ENCODE measurements at places on chromosomes 2 and 18. TPM values are rescaled to one million over a fixed set of nuclear protein-coding genes. Genes with fewer than 3 reads are reported as not detected.
A peak's percentile ranks its signal among the peaks of the same experiment; 100 is the strongest.

Gene AGXT
- 0.06 TPM for polyA plus RNA-seq

Gene HTRA2
- 35.0 TPM for polyA plus RNA-seq

Gene AGAP1
- polyA plus RNA-seq: 19.9 TPM

Gene ANKRD29
- 2.9 TPM for polyA plus RNA-seq

Gene BCL11A
- polyA plus RNA-seq: 15.1 TPM

Gene AP1S3
- polyA plus RNA-seq: 17.8 TPM

- no peak for DNase-seq
Measured at GRCh38 chr2:233436691-233437438, 82.6 kb downstream of the DGKD start.

DNA sequence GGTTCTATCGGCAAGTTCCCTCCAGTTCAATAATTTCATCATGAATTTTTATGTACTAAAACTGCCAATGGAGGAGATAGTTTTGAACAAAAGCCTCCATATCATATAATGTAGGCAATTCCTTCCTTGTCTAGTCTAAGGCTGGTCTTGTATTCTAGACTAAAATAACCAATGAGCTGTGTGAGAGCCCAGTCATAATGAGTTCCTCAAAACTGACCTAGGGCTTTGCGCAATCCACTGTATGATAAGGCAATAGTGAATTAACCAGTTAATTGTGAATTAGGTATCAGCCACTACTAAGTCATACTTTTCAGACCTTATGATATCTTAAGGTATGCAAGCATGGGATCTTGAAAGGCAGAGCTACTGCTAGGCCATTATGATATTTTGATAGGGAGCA is 7.6 kb upstream of the UXS1 start:
- no peak for DNase-seq

DNA sequence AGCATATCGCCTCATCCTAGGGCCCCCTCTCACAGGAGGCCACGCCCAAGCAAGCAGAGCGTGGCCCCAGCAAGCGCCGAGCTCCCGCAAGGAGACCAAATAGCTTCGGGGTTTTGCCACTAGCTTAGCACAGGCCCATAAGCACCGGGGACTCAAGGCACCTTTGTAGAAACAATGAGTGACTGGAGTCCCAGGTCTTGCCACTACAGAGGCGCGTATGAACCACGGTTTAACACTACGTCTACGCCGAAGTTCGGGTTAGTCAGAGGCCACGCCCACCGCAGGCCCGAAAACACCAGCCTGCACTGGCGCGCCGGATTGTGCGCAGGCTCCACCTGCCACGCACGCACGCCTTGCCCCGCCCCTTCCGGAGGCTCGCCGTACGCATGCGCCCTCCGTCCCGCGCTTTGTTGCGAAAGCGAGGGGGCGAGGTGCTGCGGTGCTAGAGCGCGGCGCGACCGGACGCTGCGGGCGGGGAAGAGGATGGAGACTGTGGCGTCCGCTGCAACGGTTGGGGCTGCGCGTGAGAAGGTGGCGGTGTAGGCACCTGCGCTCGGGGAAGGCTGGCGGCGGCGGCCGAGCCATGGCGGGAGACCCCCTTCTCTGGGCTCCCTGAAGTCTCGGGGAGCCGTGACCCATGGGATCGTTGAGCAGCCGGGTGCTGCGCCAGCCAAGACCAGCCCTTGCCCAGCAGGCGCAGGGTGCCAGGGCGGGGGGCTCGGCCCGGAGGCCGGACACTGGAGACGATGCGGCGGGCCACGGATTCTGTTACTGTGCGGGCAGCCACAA is at the start of gene GMCL1:
Gene GMCL1 (plus strand): TSS at position 405 of the 789 bp plus-strand sequence. CDS start 233 bp downstream, at position 638.
- DNase-seq: peak; percentile 95

- no peak for DNase-seq
Measured at GRCh38 chr2:27651056-27651455, 12.4 kb downstream of the SUPT7L start.

DNA sequence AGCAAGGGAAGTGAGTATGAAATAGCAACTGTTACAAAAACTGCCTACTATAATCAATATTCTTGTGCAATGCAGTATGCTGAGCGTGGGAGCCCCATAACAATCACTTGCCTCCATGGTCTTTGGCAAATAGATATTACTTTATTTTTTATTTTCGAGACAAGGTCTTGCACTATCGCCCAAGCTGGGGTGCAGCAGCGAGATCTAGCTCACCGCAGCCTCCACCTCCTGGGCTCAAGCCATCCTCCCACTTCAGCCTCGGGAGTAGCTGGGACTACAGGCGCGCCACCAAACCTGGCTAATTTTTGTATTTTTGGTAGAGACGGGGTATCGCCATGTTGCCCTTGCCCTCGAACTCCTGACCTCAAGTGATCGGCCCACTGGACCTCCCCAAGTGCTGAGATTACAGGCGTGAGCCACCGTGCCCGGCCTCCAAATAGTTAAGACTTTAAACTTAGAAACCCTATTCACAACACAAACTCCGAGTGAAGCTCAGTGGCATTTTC is 1.2 kb upstream of the CCNT2 start:
- peak; percentile 20 for DNase-seq

- DNase-seq: no peak
Measured at GRCh38 chr2:237474442-237474911, 12.6 kb upstream of the MLPH start.

DNA sequence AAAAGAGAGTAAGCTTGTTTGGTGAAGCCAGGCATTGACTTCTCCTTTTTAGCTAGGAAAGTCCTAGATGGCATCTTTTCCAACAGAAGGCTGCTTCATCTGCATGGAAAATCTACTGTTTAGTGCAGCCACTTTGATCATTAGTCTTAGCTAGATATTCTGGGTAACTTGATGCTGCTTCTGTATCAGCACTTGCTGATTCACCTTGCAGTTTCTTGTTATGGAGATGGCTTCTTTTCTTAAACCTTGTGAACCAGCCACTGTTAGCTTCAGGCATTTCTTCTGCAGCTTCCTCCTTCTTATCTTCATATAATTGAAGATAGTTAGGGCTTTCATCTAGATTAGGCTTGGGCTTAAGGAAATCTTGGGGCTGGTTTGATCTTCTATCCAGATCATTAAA is 639.7 kb downstream of the TDRD15 start:
- no peak for DNase-seq

DNA sequence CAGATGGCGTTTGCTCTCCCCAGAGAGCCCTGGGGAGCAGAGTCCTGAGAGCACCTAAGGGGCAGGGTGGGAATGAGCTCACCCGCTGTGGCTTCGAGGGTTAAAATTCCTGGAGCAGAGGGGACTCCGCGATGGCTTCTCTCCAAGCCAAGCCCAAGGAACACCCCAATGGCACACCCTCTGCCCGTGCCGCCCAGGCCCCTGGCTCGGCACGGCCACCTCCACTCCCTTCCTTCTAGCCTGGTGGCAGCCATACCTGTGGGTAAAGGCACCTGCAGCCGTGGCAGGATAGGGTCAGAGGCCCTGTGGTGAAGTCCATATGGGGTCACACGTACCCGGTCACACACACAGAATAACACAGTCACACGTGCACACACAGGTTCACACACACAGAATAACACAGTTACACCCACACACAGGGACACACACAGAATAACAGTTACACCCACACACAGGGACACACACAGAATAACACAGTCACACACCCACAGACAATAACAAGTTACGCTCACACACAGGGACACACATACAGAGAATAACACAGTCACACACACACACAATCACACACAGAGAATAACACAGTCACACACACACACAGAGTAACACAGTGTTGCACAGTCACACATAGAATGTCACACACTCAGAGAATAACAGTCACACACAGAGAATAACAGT is 50.5 kb downstream of the RAMP1 start:
- DNase-seq: no peak

GRCh38 chr2:129723277-129724020 is 256.0 kb upstream of the RAB6C start:
- DNase-seq: no peak

DNA sequence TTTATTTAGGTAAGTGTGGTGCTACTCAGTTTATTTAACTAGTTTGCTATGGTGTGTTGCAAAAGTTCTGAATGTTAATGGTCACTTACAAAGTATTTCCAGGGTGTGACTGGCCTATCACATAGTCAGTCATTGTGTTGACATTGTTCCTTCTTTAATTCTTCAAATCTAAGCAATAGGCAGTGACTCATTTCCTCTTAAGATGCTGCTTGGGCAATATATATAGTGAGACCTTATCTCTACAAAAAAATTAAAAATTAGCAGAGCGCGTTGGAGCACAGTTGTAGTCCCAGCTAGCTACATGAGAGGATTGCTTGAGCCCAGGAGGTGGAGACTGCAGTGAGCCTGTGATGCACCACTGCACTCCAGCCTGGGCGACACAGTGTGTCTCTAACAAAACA is 5.8 kb upstream of the CCDC88A start:
- DNase-seq: no peak

- no peak for DNase-seq
Measured at GRCh38 chr2:187658952-187659525, 104.8 kb upstream of the TFPI start.

DNA sequence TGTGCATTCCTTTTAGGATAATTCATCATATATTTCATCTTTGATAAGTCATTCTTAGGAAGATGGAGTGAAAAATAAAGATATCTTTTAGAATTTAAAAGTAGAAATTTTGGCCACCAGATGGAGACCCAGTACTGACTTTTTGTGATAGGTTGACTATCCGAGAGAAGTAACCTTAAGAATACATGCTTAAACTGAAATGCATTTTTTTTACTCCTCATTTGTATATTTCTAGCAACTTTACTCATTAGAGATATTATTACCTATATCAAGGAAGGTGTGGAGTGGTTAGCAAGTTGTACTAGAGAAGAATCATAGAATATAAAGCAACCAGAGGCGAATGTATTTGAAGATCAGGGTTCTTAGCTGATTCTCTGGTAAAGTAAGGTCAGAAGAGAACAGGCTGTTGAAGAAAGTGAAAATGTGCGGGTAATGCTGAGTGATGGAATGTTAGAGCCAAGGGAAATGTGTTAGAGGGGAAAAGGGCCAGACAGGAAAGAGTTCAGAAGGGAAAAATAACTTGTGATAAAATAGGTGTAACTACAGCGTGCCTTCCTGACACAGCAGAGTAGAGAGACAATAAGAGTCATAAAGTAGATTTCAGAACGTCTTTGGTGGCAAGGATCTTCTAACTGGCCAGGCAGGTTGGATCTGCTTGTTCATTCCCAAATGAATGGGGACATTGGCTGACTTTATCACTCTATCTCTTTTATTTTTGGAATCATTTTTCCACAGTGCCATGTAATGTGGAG is 52.3 kb downstream of the TDRD15 start:
- DNase-seq: no peak

GRCh38 chr2:116366212-116366611 is 1448.3 kb upstream of the DDX18 start:
- no peak for DNase-seq

DNA sequence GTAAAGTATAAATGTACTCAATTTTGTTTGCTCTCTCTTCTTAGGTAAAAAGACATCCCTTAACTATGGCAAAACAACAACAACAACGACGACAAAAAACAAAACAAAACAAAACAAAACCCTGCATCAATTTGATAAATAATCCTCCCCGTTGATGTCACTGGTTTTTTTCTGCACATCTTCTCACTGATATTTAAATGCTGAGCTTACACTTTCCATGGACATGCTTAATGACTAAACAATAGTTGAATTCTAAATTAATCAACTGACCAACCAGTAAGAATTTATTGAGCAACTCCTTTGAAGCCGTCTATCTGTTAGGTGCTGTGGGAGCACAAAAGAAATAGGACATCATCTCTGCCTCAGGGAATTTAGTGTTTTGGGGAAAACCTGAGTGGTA is 20.2 kb upstream of the POLE4 start:
- no peak for DNase-seq

- DNase-seq: no peak
Measured at GRCh38 chr18:76821875-76822505, 367 bp upstream of the ZNF236 start.

DNA sequence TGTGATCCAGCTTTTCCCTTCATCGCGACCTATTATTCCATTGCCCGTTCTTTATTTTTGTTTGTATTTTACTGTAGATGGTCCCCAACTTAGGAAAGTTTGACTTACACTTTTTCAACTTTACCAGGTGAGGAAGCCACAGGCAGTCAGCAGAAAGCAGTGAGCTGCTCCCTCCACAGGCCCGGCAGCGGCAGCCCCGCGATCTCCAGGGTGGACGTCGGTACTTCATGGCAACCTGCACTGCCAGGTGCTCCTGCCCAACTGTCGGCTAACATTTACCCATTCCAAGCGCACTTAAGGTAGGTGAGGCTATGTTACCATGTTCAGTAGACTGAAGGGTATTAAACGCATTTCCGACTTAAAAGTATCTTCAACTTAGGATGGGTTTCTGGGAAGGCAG is 12.8 kb downstream of the ZNF516 start:
- no peak for DNase-seq

- no peak for DNase-seq
Measured at GRCh38 chr2:236928380-236929037, 157.2 kb upstream of the COPS8 start.

DNA sequence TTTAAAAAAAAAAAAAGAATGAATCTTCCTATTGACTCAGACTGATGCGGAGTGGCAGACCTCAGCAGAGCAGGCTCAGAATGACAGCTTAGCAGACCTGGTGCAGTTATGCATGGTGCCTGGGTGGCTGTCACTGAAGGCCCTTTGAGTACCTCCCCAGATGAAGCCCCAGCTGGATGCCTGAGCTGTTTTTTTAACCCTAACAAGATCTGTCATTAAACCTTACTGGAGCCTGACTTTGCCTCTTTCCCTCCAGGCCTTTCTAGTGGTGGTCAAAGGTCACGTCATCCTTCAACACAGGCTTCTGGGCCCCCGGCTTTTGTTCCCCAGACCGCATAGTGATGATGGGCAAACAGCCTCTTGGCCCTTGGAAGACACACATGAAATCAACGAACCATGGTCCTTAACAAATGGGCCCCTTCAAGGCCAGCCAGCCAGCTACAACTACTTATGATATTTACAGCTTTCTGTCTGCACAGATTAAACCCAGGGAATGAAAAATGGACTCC is 138.3 kb upstream of the CYP1B1 start:
- DNase-seq: peak; percentile 35

GRCh38 chr2:125837611-125838010 is 818.3 kb upstream of the GYPC start:
- DNase-seq: no peak

GRCh38 chr2:152611458-152612231 is 105.6 kb downstream of the PRPF40A start:
- no peak for DNase-seq

DNA sequence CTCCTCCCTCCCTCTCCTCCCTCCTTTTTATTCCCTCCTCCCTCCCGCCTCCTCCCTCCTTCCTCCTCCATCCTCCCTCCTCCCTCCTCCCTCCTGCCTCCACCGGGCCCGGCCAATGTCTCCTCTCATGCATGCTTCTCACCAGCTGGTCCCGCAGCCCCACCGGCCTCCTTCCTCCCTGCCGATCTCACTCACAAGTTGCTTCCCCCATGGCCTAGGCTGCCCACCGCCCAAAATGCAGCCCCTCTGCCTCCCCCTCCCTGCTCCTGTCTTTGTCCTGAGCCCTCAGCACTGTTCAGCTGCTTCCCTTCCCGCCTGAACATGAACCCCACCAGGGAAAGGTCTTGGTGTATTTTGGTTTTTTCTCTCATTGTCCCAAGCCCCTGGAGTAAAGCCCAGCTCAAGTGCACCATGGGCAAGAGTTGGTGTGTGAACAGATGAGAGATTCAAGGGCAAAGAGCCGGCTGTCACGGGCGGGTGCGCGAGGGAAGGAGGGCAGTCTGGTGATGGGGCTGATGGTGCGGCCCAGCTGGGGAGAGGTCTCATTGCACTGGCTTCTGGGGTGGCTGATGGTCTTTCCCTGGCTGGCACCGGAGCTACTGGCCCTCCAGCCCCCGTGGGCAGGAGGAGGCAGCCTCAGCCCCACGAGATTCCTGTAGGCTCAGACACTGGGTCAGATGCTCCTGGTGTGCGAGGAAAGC is 117.6 kb downstream of the TWIST2 start:
- no peak for DNase-seq
